ENCODE measurements at places on chromosomes 4 and X.

GRCh38 chr4:158588777-158589176 lies 67.1 kb downstream of the RXFP1 start:
- DNase-seq, result no peak

GRCh38 chrX:24245202-24245601 lies 68.7 kb downstream of the SUPT20HL2 start:
- DNase-seq, result no peak

GRCh38 chr4:153511104-153511503 lies 44.9 kb downstream of the TMEM131L start:
- DNase-seq, result no peak

DNA sequence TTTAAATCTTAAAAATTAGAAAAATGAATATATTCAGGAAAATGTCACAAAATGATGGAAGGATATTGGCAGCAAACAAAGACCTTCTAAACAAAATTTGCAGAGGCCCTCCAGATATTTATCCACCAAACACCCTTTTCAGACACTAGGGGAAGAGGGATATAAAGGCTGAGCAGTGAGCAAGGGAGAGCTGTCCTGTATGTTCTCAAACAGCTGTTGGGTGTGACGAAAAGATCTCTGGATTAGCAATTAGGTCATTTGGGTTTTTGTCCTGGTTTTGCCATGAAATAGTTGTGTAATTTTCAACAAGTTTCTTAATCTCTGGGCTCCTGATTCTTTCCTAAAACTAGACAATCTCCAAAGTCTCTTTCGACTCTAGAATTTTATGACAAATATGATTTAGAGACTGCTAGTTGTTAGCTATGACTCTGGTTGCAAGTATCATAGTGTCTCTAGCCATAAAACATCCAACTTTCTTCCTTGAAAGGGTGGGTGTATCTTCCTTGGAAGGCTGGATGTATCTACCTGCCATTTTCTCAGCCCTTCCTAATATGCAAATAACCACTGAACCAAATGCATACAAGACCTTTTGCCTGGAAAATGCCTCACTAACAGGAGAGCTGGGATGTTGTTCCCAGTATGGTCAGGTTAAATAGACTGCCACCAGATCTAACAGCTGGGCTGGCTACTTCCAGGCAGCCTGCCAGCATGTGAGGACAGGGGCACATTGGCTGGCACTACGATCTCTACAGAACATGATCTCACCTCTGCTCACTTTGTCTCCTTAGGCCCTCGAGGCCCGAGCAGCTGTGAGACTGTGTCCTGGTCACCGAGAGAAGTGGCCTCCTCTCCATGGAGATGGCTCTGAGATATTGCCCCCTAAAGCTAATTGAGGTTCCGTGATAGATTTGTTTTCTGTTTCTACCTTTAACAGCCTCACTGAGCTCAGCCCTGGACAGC lies 225.5 kb upstream of the JADE1 start:
- peak; percentile 77 for DNase-seq

DNA sequence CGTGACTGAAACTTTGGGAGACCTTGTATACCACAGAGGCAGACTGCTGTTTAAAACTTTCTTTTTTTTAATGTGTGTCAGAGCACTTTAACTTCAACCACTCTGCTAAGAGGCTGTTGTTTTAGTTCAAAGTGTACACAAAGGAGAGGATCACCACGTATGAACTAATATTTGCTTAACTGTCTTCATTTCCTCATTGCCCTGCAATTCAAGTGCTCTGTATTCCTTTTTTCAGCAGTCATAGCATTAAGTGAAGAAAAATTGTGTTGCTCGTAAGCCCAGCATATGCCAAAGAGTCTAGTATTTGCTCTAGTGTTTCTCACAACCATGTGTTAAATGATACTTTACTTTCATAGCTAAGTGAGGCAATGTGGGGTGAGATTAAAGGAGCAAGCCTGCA lies 63.0 kb upstream of the HHIP start:
- DNase-seq, result no peak

DNA sequence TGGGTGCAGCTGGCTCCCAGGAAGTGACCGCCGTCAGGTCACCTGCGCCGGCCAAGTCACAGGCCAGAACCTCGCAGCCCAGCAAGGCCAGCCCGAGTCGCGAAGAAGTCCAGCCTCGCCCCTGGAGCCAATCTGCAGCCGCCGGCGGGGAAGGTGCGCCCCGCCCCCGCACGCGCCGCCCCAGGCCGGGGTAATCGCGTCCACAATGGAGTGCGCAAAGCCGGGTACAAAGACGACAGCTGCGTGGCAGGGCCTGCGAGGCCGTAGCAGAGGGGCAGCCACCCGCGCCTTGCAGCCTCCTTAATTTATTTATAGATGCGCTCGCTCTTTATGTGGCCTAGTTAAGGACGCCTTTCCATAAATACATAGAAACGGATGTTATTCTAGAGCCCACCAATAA lies 139.4 kb upstream of the CPEB2 start:
- peak; percentile 42 for DNase-seq

DNA sequence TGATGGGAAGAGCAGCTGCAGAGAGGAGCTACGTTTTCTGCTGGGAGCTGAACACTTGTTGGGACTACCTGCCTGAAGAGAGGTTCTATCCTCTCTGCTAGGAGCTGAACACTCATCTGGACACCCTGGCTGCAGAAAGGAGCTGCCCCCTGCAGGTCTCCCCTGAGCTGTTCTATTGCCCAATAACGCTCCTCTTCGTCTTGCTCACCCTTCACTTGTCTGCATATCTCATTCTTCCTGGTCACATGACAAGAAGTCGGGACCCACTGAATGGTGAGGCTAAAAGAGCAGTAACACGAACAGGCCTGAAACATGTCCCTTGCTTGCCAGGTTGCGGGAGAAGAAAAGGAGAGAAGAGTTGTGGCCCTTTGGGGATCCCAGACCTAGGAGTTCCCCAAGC lies 27.8 kb downstream of the NAA11 start:
- DNase-seq, result no peak
